Frontal cortex (tissue), 4 donors: ENCODE measurements at places on chromosomes 5 and 9.

DNA sequence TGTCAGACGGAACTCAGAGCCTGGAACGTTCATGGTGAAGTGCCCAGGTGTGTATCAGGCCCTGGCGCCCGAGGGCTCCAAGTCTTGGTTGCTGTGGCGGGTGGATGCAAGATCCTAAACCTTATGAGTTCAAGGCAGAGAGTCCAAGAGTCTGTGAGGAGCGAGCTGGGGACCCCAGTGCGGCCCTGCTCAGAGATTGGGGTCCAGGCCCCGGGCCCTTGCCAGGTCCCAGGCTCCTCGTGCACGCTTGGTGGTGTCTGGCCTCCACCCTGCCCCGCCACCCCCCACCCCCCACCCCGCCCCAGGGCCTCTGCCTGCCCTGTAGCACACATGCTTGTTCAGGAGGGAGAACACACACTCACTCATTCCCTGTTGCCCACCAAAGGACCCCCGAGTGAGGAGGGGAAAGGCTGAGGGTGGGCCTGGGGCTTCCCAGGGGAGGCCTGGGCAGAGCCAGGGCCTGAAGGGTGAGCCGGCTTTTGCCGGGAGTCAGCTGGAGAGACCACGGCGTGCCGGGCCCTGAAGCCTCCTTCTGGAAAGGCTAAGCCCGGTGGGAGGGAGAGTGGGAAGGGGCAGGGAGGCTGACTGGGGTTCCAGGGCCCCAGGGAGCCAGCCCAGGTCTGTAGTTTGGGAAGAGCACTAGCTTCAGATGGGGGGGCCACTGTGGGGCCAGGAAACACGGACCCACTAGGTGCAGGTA, 37.1 kb downstream of the FAM163B start:
- DNase-seq = no peak

- DNase-seq = no peak
Measured at GRCh38 chr9:61665829-61666228, 476.0 kb downstream of the SPATA31A7 start.

GRCh38 chr9:3471883-3472282, 53.9 kb downstream of the RFX3 start:
- DNase-seq = no peak

- no peak for DNase-seq
Measured at GRCh38 chr9:115115117-115115880, 2.7 kb downstream of the TNC start.

DNA sequence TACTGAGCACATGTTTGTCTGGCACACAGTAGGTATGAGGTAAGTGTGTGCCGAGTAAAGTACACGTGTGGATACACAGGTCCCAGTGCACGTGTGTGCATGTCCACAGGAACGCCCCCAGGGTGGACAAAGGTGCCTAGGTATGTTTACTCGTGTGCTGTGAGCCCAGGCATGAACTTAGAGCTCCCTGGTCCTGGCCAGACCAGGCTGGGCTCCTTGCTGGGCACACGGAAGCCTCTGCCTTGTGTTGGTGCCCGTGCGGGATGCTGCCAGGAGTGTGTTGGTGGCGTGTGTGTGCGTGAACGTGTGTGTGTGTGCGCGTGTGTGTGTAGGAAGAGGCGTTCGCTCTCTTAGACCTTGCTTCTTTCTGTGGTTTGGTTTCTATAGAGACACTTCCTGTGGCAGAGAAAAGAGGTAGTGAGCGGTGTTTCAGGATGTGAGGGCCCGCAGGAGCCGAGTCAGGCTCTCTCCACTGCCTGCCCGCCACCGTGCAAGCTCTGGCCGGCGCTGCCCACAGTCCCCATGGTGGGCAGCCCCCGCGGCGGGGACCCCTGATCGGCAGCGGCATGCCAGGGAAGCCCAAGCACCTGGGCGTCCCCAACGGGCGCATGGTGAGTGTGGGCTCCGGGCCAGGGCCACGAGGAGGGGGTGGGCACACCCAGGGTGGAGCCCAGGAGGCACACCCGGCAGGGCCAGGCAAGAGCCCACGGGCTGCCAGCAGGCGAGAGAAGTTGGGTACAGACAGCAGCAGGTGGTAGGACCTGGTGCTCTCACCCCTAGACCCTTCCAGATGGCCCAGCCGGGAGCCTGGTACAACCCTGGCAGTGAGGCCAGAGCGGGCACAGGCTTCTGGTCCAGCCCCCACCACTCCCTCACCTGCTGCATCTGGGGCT, at the start of gene RGS14:
Gene RGS14 (plus strand): TSS at position 466 of the 893 bp plus-strand sequence. CDS start 101 bp downstream, at position 567.
- peak; percentile 58 for DNase-seq

GRCh38 chr9:97763874-97764273, 66.7 kb upstream of the XPA start:
- no peak for DNase-seq

DNA sequence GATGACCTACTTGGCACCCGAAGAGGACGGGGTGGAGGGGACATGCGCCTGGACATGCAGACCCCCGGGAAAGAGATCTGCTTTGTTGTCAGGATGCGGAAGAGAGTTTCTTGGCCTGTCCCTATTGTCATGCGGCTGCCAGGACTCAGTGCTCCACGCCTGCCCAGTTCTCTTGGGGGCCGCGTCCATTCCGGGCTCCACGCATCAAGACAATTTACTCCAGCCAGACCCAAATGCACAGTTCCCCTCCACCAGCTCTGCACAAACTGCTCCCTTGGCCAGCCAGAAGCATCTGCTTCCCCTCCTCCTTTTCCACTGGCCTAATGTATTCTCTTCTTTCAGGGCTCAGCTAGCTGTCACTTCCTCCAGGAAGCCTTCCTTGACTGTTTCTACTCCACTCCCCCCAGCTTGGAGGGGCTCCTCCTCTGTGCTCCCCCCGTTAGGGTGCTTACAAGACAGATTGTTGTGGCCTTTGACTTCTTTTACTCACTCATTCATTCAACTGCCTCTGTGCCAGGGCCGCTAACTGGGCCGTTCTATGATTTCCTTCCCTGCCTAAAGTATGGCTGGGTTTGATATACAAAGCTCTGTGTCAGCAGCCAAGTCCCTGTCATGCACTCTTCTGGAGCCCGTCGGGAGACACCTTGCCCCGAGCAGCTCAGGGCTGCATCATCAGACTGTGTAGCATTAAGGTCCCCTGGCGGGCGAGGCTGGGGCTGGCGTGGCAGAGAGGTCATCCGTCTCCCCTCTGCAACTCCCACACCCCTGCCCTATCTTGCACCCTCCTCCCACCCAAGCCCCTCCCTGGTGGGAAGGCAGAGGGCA, 6.6 kb downstream of the FIBCD1 start:
- DNase-seq = no peak

GRCh38 chr9:135180586-135180985, 93.1 kb downstream of the OLFM1 start:
- DNase-seq = no peak

DNA sequence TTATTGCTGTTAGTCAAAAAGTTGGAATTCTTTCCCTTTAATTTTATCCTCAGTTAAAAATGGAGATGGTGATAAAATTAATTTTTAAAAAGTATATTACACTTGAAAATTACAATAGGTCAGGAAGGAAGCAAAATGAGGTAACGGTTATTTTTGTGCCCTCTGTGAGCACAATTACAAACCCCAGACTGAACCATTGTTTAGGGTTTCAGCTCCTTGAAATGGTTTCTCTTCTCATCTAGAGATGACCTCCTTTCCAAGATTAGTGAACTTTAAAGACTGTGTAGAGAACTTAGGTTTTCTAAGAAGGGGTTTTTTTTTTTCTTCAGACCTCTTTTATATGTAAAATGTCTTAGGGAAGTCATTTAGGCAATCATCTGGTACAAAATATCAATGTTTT, 126.2 kb upstream of the CHD1 start:
- DNase-seq = no peak

- no peak for DNase-seq
Measured at GRCh38 chr5:146007989-146008388, 71.6 kb downstream of the SH3RF2 start.

GRCh38 chr9:135480071-135480939, 723 bp downstream of the PPP1R26 start:
- DNase-seq = no peak

DNA sequence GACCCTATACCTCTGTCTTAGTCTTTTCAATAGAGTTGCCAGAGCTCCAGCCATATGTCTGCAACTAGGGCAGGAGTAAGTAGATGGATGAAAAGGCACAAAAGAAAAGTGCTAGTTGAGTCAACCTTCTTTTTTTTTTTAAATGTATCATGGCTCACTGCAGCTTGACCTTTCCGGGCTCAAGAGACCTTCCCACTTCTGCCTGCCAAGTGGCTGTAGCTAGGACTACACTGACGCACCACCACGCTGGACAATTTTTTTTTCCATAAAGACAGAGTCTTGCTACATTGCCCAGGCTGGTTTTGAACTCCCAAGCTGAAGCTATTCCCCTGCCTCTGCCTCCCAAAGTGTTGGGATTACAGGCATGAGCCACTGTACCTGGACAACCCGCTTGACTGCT, 27.3 kb downstream of the FOXE1 start:
- no peak for DNase-seq

DNA sequence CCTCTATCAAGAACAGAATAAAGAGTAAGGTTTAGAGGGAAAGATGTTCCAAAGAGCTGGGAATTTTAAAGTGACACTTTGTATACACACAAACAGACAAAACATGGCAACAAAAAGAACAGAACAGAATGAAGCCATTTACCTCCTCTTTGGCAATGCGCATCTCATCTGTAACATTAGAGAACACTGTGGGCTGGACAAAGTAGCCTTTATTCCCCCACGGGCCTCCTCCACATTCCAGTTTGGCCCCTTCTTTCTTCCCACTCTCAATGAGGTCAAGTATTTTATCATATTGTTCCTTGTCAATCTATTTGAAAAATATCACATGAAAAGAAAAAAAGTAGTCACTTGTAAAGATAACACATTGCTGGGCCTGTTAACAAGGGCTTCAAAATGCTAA, 41.0 kb downstream of the ALDH1A1 start:
- DNase-seq = no peak

DNA sequence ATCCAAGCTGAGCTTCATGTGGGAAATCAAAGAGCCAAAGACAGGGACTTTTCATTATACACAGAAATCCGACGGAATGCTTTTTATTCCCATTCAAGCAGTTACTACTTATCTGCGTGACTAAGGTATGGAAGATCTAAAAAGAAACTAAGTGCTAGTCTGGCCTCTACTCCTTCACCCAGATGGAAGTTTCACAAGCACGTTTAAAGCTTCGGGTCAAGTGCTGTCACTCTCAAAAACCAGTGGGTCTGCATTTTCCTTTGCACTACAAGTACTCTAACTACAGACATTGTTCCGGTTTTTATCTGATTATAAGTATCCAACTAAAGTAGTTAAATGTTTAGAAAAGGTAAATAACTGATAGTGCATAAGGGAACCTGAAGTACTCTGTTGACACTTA, 13.7 kb upstream of the MTAP start:
- no peak for DNase-seq

DNA sequence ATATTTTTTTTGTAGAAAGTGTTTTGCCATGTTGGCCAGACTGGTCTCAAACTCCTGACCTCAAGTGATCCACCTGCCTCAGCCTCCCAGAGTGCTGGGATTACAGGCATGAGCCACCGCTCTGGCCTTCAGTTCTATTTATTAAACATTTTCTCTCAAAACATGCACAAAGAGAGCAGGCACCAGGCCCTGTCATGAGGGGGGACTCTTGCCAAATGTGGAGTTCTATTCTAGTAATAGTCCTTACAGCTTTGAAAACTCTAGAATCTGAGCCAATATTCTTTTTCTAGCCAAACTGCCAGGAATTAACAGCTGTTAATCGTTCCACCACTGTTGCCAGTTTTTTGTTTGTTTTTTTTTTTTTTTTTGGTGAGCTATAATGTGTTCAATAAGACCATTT, 124.6 kb downstream of the TARS1 start:
- peak; percentile 10 for DNase-seq

GRCh38 chr5:147898875-147899401, 7.4 kb downstream of the C5orf46 start:
- no peak for DNase-seq

DNA sequence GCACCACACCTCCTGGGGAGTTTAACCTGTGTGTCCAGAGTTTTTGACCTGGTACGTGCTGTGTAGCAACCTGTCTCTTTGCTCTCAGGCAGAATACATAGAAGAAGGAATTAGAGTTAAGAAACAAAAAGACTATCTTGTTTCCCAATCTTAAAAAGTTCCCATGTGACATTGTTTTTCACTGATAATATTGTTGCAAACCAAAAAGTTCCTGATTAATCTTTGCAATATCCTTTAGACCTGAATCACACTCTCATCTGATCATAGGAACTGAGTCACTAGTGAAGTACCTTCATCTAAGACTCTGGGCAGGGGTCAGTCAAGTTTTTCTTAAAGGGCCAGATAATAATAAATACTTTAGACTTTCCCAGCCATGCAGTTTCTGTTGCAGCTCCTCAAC, 35.1 kb downstream of the BASP1 start:
- DNase-seq = no peak

DNA sequence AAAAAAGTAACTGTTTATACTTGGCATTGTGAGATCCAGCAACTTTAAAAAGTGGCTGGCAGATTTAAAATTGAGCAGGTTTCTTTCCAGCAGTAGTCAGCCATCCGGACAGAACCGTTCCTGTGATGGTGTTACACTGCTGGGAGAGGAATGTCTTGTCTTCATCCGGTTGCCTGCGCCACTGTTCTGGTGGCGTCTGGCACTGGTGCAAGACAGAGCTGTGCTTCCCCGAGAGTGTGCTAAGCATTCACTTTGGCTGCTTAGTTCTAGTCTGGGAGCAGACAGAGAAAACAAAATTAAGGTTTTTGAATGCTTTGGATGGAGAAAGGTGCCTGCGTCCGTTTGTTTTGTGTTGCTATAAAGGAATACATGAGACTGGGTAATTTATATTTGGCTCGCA, 35.5 kb upstream of the CREBRF start:
- no peak for DNase-seq

DNA sequence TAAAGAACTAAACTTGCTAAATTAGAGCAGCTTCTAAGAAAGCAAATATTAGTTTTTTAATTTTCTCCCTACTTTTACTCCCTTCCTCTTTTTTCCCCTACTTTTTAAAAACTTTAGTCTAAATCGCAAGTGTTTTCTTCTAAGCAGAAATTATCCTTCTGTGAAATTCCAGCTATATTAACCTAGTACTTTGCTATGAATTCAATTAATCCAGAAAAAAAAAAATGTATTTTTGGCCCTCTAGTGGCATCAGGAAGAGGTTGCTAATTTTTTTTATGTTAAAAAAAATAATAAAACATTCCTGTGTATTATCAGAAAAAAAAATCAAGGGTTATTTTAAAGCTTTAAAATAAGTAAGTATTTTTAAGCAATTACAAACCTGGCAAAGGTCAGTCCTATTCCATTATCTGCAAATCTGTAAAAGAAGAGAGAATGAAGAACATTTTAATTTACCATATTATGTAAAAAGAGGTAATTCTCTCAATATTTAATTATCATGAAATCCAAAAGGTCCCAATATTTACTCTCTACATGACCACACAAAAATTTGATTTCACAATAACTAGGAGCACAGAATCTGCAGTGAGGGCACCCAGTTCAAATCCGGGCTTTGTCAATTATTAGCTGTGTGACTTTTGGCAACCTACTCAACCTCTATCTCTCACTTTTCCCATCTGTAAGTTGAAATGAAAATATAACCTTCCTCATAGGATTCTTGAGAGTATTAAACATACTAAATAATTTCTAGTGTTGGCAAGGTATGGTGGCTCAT, 52.0 kb downstream of the CEMIP2 start:
- no peak for DNase-seq

DNA sequence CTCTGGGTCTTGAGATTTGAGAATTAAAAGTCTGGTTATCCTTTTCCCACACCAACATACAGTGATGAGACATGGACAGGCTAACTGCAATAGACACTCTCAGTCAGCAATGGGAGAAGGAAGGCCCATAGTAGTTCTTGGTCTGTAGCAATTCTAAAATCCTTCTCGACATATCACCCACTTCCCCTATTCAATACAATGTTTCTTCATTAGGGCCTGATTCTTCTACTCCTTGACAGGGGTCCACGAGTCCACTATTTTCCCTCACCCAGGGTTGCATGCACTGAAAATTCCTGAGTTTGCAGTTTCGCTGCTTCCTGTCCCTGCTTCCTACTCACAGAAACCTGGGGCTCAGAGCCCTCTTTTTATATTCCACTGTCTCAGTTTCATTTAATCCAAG, 402.8 kb downstream of the MAT2B start:
- DNase-seq = no peak
